Fibroblast of villous mesenchyme (primary cell): ENCODE measurements at places on chromosomes 12 and 14. TPM values are rescaled to one million over a fixed set of nuclear protein-coding genes. Genes with fewer than 3 reads are reported as not detected.

DNA sequence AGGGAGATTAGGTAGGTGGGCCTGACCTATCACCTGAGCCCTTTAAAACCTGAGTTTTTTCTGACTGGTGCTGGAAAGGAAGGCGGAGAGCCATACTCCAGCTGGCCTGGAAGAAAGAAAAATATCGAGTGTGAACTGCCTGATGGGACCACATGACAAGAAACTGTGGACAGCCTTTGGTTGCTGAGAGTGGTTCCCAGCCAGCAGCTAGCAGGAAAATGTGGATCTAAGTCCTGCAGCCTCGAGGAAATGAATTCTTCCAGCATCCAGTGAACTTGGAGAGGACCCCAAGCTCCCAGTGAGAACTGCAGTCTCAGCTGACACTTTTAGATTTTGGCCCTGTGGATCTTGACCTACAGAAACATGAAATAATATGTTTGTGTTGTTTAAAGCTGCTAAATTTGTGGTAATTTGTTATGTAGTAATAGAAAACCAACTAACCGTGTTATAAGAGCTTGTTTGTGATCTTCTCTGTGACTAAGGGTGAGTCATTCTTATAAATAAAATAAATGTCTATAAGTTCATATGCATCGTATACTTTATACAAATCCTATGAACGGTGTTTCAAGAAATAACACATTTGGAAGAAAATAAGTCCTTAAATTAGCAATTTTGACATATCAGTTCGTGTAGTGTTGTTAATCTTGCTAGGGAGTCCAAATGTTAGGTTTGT, 359.6 kb downstream of the BMP4 start:
- DNase-seq = peak; percentile 13

DNA sequence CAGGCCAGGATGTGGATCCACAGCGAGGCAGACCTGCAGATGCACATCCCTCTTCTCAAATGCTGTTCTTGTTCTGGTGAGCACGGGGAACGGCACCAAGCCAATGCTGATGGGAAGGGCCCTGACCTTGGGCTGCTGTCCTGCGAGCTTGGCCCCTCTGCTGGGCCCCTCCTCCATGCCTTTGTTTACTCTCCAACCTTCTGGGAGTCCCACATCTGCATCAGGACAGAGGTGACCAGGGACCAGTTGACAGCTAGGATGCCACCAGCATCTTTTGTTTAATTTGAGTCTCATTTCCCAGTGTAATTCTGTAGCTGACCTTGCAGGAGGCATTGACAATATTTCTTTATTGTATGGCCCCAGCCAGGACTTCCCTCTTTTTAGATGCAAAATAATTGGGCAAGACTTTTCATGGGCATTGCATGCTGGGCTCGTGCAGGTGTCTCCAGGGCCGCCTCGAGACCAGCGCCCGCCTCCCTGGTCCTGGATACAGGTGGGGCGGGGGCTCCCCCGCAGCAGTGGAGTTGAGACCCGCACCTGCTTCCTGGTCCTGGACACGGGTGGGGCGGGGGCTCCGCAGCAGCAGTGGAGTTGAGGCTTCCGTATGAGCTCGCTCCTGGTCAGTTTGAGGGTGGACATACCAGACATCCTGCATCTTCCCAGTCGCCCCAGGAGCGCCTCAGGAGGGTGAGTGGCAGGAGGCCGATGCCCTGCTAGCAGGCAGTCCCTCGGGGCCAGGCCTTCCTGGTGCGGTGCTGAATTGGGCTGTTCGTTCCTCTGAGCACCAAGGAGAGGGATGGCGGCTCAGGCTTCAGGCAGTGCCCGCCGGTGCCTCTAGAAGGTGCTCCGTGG, 11.4 kb downstream of the PACS2 start:
- DNase-seq = no peak

GRCh38 chr12:46380022-46380796, 7.6 kb upstream of the SLC38A2 start:
- DNase-seq = no peak

GRCh38 chr14:32578181-32578580, 249.1 kb downstream of the AKAP6 start:
- DNase-seq = no peak

DNA sequence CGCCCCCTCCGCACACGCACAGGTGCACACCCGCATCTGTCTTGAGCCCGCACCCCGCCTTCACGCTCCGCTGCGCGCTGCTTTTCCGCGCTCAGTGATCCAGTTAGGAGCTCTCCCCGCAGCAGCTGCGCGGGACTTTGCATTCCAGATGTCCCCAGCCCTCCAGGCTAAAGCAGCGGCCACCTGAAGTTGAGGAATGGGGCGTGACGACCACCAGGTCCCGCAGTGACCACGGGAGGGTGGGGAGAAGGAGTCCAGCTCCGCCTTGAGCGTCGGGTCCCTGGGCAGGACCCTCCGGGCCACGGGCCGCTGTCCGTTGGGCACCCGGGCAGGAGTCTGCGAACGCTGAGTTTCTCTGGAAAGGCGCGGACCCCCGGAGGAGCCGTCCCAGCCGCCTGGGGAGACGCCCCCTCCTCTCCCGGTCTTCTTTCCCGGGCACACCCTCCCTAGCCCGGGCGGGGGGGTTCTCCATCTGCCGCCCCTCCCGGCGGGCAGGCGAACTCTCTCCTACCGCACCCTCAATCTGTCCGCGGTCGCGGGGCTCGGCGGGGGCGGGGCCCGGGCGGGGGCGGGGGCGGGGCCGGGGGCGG, 334 bp upstream of the TMEM132C start:
- DNase-seq = no peak

DNA sequence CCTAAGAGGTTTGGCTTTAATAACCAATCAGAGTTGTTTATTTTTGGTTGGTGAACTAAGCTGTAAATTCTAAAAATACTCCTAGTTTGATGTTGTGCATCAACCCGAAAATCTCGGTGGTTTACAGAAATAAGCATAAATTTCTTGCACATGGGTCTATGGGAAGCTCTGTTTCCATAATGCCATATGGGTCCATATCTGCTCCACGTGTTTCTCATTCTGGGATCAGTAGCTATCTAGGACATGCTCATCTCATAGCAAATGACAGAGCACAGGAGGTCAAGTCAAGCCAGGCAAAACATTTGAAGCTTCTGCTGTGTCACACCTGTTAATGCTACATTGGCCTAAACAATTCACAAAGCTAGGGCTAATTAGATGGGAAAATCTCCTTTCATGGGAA, 23.1 kb downstream of the NUP37 start:
- DNase-seq = no peak

GRCh38 chr12:24373004-24373403, 423.5 kb upstream of the SOX5 start:
- DNase-seq = no peak

DNA sequence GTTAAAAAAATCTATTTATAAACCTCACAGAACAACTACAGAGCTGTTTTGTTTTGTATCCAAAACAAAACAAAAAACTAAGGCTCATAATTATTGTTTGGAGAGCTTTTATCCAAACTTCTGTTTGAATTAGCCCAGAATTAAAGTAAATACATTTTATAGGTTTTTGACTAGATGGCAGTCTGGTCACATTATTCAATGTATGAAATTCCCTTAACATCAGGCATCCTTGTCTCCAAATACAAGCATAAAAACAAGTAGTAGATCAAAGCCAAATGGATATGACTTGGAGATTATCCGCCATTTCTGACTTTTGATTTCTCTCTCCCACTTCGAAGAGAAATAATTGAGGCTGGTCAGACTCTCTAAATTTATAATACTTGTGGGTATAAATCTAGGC, 63.5 kb downstream of the SLC38A1 start:
- DNase-seq = no peak

- no peak for DNase-seq
These were observed 48.3 kb downstream of the HNRNPC start for GRCh38 chr14:21220874-21221477.

GRCh38 chr12:23855813-23856212, 93.7 kb downstream of the SOX5 start:
- DNase-seq = no peak

GRCh38 chr14:101174522-101174838, 271.0 kb upstream of the RTL1 start:
- no peak for DNase-seq

DNA sequence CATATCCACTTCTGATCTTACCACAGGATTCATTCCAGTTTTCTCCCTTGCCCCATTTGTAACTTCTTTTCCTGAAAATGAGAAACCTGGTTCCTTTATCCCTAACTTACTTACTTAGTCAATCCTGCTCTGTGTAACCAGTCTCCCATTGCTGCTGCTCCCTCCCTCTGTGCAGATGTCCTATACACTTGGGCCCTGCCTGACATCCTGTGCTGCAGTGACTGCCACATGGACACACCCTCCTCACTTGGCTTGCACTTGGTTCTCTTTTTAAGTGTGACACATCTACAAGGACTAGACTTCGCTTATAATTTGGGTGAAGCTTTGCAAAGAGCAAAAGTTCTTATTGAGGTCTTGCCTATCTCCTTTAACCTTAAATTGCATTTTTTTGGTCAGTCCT, 51.4 kb downstream of the FGD4 start:
- no peak for DNase-seq

DNA sequence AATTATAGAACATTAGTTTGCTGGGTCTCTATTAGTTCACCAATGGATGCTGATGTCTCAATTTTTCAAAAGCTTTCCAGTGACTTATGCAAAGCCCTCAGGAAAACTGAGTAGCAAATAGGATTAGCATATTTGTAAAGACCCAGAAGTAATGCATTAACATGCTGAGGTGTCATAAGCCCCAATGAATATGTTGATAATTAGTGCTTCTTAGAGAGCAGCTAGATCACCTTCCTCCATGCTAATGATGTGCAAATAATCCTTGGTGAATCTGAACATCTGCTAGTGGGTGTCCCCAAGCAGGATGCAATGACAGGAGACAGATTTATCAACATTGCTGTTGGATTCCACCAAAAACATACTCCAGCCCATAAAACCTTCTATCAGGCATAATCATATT, 19.0 kb downstream of the IFNG start:
- DNase-seq = no peak

DNA sequence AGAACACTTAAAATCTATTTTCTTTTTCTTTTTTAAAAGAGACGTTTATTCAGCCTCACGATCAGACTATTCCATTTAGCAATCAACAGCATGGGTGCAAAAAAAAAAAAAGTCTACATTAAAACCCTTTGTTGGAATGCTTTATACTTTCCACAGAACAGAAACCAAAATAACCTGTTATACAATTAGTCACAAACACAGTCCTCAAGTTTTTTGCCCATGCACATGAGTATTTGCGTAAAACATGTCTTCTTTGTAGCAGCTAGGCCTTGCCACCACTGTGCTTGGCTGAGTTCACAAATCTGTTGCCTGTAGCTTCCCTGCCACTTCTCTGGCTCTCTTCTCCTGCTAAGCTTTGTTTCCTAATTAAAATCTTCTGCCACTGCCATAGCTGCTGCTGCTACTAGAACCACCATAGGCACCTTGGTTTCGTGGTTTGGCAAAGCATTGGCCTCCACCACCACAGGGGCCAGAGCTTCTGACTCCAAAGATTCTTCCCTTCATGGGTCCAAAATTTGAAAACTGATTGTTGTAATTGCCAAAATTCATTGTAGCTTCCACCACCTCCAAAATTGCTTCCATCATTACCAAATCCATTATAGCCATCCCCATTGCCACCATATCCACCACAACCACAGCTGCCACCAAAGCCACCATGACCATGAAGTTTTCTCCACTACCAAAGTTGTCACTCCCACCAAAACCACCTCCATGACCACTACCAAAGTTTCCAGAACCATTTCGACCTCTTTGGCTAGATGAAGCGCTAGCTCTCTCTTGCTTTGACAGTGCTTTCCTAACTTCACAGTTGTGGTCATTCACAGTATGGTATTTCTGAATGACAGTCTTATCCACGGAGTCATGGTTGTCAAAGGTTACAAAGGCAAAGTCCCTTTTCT, 38.1 kb downstream of the KLRG1 start:
- no peak for DNase-seq

DNA sequence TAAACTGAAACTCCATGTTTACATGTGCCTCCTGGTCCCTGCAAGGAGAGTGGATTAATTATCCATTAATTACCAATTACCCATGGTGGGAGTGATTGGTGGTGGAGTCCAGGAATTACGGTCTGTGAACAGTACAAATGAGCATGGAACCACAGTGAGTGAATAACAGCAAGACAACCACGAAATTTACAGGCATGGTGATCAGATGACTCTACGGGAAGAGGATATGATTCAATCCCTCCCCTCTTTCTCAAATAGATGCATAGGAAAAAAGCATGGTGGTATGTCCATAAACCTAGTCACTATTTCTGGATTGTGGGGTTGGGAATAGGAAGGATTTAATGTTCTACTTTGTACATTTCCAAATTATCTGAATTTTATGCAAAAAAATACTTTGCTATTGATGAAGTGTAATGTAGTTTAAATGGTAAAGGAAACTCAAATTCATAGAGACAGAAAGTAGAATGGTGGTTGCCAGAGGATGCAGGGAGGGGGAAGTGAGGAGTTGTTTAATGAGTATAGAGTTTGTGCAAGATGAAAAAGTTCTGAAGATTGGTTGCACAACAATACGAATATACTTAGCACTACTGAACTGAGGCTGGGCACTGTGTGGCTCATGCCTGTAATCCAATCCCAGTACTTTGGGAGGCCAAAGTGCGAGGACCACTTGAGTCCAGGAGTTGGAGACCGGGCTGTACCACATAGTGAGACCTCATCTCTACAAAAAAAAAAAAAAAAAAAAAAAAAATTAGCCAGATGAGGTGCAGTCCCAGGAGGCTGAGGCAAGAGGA, 41.2 kb upstream of the C12orf75 start:
- DNase-seq = no peak

DNA sequence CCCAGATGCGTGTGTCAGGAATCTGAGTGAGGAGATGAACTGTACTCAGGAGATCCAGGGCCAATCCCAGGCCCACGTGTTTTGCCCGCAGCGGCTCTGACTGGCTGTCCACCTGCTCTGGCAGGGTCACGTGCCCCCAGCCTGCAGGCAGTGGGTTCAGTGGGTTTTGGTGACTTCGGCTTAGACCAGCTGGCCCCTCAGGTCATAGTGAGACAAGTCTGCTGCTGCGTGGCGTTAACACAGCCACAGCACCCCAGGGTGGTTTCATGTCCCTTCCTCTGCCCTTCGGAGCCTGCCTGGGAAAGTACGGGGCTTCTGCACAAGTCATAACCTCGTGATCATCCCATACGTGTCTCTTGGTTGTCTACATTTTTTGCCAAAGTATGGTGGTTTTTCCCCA, 2.6 kb downstream of the FBRSL1 start:
- no peak for DNase-seq

GRCh38 chr14:67391268-67391667, 20.7 kb downstream of the PLEK2 start:
- no peak for DNase-seq

DNA sequence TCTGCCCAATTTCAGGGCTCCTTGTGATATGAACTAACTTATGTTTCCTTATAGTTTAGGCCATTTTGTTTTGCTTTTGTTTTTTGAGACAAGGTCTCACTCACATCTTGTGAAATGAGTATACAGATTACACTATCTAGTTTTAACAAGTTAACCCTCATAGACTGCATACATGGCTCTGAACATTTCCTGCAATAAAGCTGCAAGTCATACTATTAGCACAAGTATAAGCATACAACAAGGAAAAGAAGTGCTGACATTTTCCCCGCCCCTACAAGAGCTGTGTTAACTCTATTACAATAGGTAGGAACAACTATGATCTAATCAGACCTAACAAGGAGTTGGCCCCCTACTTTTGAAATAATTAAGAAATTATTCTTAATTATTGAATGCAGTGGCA, 35.9 kb downstream of the CCDC177 start:
- DNase-seq = no peak

Gene RAPGEF3
- 3.2 and 9.1 TPM in 2 replicates for total RNA-seq
